ENCODE measurements at places on chromosomes 5 and 9.

DNA sequence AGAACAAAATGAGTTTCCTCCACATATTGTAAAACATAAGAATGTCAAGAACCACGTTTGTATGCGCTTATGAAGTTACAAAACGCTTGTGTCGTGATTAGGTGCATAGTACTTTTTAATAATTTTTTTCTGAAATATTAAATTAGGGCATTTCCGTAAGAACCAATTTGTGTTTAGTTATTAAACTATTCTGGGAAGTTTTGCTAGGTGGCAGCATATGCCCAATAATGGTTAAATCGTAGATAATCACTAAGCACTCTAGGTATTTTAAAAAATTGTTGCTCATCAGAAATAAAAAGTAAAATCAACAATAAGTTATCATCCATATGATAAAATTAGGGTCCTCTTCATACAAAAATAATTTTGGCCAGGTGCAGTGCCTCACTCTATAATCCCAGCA is 5.4 kb downstream of the SRFBP1 start:
- no peak for DNase-seq

- no peak for DNase-seq
Measured at GRCh38 chr5:83048277-83048676, 28.9 kb downstream of the TMEM167A start.

- no peak for DNase-seq
Measured at GRCh38 chr9:73239570-73240265, 88.1 kb downstream of the ANXA1 start.

DNA sequence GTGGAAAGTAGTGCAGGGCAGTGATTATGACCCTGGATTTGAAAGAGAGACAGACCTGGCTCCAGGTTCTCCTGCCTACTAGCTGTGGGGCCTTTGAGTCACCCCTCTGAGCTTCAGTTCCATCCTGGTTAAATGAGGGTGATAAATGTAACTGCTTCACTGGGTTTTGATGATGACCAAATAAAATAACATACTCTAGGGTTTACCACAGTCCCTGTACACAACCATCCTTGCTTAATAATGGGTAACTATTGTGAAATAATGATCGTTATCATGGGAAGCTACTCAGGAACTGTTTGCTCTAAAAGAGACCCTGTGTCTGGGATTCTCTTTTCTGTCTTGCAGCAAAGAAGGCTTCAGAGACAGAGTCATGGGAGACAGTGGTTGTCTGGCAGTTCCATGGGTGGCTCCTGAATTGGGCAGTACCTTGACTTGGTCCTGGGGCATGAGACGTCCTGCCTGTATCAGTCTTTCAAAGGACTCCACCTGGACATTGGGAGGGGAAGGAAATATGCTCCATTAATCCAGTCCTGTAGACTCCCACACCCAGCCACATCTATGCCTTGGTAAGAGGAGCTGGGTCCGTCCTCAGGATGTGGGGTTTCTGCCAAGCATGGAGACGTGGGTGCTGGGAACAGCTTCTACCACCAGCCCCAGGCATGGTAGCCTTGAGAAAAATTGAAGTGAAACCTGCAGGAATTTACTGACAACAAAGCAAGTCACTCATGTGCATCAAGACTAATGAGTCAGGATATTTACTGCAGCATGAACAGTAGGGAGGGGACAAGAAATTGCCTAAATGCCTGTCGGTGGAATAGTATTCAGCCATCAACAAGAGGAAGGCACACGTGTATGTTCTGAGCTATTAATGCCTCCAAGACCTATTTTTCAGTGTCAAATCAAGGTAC is 23.4 kb downstream of the AKNA start:
- no peak for DNase-seq

DNA sequence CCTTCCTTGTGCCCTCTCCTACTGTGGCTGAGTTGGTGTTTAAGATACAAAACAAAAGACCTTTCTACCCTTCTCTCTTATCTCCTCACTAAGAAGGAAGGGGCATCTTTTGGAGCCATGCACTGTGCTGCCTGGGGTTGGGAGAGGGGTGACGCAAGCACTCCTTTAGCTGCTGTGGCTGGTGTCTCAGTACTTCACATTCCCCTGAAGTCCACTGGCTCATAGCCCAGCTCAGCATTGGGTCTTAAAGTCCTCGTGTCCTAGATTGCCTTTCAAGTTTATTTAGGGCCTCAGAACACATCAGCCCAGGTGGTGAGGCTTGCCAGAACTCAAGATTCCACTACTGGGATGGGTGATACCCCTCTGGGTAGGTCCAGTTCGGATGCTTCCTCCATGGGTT is 325.9 kb upstream of the CYLC2 start:
- no peak for DNase-seq

DNA sequence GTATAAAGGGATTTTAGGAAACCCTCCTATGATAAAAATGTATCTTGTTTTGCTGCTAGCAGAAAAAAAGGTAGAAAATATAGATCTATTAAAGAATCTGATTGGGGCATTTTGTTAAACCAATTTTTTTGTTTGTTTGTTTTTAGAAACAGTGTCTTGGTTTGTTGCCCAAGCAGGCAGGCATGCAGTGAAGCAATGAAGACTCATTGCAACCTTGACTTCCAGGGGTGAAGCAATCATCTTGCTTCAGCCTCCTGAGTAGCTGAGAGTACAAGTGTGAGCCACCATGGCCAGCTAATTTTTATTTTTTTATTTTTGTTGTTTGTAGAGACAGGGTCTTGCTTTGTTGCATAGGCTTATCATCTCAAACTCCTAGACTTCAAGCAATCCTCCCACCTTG is 755.8 kb upstream of the EDIL3 start:
- no peak for DNase-seq

DNA sequence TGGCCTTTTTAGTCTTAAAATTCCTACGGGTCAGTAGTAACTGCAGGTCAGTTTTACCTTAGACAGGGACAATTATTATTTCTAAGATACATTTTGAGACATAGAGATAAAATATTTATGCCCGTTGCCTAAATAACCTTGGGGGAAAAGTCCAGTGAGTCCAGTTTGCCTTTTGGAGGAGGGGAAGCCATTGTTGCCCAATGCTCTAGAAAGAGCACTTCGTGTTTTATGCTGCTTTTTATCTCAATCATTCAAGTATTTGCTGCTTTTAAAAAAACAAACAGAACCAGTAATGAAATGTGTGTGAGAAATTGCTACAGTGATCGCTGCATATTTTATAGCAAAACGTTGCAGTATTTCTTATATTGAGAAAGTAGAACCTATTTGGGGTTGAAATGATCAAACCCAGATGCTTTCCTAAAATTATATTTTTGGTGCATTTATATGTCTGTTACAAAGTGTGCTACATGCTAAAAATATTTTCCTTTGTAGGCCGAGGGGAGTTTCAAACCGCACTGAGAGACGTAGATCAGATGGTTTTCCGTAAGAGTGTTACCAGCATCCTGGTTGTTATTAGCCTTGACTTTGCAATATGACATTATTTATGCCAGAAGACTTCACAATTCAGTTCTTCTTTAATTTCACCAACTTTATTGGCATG is 266.8 kb downstream of the AOPEP start:
- no peak for DNase-seq

- DNase-seq, result no peak
Measured at GRCh38 chr5:130529511-130530485, 625.5 kb downstream of the CHSY3 start.

- no peak for DNase-seq
Measured at GRCh38 chr5:62708481-62709325, 130.1 kb downstream of the LRRC70 start.

DNA sequence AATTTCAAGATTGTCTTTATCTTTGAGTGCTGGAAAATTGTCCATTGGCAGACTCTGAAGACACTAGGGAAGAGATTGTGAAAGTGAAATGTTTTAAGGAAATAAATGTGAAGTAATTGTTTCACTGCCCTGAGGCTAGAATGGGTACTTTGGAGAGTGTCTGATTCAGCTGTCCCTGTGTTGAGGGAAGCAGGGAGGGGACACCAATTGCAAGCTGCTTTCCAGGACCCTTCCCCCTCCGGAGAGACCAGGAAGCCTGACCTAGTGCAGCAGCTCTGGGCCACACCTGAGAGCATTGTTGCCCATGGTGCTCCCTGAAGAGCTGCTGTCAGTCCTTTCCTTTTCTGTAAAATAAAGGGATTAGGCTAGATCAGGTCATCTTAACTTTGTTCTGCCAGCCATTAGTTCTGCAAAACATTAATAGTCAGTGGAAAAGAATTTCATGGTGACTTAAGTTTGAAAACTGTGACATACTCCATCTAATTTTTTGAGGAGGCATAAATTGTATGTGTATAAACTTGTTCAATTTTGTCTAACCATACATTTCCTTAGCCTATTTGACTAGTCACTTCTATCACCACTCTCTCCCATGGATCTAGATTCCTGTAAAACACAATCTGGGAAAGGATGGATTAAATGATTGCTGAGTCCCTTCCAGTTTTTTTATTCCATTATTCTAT is 18.8 kb downstream of the MAP1B start:
- DNase-seq, result no peak

- no peak for DNase-seq
Measured at GRCh38 chr5:91374893-91375520, 8.1 kb downstream of the ARRDC3 start.

DNA sequence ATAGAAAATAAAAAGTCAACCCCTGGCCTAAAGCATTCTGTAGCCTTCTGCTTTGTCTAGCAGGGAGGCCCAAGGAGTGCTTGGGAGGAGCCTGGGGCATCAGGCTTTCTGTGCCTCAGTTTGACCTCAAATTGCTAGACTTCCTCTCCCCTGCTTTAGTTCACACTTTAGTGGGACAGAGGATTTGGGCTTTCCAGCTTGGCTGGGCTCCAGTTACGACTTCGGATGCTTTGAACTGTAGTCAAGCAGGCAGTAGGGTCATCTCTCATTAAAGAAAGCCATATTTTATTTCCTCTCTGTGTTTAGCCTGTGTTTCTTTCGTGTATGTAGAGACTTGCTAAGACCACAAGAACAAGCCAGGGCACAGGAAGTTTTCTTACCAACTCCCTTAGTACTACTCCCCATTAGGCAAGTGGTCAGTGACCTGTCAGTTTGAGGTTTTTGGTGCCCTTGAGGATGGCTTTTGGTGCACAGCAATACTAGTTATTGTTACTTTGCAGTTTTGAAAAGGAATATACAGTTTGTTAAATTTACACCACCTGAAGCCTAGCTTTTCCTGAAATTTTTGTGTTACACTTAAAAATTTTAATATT is 334.7 kb downstream of the NDUFS4 start:
- no peak for DNase-seq

DNA sequence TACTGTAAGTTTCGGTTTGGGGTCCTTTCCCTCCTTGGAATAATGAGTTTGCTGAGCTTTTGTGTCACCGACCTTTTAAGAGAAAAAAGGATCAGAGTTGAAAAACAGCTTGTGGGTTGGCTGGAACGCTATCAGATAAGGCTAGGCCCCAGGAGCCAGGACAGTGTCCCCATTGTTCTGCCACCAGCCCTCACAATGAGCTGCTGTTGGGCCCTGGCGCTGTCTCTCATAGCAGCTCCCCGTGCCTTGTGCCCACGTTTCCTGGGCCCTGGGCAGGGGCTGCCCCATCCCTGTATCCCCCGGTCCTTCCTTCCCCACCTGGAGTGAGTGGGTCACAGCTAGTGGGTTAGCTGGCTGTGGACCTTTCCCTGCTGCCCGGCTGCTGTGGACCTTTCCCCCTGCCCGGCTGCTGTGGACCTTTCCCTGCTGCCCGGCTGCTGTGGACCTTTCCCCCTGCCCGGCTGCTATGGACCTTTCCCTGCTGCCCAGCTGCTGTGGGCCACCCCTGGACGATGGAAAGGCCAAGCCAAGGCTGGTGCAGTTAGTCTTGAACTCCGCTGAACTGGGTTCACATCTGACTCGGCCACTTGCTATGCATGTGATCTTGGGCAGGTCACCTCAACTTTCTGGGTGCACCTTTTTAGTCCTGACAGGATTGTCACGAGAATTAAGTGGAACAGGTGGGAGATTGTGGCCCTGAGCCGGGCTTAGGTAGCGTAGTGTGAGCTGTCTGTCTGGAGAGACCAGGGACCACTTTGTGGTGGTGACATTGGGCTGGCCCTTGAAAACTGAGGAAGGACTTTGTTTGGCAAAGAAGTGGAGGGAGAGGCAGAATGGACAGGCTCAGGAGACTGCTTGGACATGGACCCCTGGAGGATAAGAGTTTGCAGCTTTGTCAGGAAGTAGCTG is 99.5 kb downstream of the DAB2IP start:
- no peak for DNase-seq

DNA sequence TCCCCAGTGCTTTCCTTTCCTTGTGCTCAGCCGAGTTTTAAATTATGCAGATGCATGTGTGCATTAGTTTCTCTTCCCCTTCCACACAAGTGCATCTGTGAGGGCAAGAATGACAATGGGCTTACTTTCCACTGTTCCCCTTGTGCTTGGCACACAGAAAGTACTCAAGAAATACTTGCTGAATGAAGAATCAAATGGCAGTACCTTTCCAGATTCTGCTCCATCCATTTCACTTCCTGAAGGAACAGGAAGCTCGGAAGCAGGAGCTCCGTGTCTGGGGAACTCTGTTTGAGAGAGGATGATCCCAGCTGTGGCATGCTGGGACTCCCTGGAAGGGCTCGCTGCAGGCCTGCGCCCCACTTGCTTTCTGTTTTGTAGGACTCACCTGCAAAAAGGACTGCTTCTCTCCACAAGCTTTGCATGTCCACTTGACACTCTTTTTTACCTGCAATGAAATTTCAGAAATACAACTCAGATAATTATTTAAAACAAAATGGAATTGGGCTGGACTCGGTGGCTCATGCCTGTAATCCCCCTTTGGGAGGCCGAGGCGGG is 5.5 kb downstream of the MRNIP start:
- DNase-seq, result no peak

- no peak for DNase-seq
Measured at GRCh38 chr9:4416467-4416866, 73.8 kb upstream of the SLC1A1 start.

DNA sequence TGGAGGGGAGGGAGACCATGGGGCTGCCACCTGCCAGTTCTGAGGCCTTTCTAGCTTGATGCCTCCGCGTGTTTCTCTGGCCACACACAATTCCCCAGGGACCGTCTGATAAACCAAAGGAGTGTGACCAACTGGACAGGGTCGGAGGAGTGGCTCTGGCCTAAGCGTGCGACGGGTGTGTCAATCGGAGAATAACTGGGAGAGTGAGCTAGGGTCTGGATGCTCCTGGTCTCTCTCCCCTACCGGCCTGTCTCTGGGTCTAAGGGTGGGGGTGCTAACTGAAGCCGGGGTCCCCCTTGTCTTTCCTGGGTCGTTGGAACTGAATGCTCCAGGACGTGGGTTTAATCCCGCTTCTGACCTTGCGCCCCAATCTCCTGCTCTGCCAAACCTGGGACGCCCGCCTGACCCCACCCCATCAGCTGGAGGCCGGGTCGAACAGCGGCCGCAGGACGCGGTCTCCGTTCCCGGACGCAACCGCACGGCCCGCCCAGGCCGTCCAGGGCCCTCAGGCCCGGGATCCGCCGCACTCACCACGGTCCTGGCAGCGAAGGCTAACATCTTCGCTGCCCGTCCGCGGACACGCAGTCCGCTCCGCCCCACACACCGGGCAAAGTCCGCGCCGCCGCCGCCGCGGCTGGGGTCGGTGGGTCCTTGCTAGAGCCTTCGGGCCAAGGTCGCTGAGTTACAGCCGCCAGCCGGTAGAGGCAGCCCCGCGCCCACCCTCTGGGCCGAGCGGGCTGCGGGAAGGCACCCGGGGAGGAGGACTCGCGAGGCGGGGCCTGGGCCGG is 447 bp downstream of the CRAT start:
- no peak for DNase-seq
